ENCODE measurements at places on chromosomes 7 and 10.

DNA sequence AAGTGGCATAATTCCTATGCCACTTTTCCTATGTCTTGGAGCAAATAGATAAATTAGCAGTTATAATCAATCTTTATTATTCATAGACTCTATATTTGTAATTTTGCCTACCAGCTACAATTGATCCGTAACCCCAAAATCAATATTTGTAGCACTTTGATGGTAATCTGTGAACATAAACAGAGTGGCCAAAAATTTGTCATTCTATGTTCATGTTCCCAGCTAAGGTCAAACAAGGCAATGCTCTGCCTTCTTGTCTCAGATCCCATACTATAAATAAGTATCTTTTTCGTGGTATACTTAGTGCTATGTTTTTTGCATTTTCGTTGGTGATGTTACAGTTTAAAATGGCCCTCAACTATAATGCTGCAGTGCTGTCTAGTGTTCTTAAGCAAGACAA, 228.5 kb downstream of the FZD1 start:
- DNase-seq: no peak

- peak; percentile 3 for DNase-seq
Observed at GRCh38 chr7:153422291-153423209, 629.6 kb upstream of the DPP6 start.

DNA sequence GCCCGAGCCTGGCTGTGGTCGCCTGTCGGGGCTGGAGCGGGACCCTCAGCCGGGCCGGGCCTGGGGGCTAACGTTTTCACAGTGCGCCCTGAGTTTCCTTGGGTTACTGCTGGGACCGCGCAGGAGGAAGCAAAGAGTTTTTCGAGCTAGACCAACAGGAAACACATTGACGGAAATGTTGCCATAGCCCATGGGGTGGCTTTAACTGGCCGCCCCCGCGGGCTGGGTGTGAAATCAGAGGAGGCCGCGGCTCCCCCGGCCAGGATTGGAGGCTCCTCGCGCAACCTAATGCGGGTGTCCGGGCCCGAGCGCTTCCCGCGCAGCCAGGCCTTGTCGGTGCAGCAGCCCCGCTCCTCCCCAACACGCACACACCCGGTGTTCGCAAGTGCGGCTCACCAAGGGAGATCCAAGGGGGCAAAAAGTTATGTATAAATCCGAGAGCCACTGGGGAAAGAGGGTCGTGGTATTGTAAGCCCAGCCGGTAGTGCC, 1.9 kb downstream of the HHEX start:
- DNase-seq: peak; percentile 79

DNA sequence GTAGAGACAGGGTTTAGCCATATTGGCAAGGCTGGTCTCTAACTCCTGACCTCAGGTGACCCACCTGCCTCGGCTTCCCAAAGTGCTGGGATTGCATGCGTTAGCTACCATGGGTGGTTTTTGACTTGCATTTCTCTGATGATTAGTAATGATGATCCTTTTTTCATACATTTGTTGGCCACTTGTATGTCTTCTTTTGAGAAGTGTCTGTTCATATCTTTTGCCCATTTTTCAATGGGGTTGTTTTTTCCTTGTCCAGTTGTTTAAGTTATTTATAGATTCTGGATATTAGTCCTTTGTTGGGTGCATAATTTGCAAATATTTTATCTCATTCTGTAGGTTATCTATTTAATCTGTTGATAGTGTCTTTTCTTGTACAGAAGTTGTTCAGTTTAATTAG, 4.3 kb upstream of the OR13A1 start:
- DNase-seq: no peak

GRCh38 chr10:74589226-74589673, 237.2 kb upstream of the KAT6B start:
- peak; percentile 95 for DNase-seq

GRCh38 chr7:107746006-107746405, 2.1 kb downstream of the CBLL1 start:
- DNase-seq: no peak

GRCh38 chr7:36312064-36312914, 77.4 kb upstream of the ANLN start:
- DNase-seq: peak; percentile 13

DNA sequence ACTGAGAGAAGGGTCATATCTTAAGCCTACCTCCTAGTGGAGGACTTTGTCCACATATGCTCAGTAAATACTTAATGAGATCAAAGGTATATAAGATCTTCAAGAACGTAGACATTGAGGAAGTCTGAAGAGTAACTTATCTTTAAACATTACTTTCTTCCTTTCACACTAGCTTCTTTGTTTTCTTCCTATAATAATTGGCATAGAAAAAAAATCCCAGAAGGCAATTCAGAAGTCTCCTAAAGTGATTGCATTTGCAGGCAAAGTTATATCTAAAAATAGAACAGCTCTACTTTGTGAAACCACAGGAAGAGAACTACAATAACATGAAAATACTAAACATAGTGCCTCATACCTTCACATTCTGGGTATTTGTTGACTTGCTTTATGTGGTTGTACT, 150.4 kb downstream of the PPP1R3A start:
- no peak for DNase-seq

GRCh38 chr10:43215758-43216455, 51.0 kb downstream of the RASGEF1A start:
- no peak for DNase-seq

DNA sequence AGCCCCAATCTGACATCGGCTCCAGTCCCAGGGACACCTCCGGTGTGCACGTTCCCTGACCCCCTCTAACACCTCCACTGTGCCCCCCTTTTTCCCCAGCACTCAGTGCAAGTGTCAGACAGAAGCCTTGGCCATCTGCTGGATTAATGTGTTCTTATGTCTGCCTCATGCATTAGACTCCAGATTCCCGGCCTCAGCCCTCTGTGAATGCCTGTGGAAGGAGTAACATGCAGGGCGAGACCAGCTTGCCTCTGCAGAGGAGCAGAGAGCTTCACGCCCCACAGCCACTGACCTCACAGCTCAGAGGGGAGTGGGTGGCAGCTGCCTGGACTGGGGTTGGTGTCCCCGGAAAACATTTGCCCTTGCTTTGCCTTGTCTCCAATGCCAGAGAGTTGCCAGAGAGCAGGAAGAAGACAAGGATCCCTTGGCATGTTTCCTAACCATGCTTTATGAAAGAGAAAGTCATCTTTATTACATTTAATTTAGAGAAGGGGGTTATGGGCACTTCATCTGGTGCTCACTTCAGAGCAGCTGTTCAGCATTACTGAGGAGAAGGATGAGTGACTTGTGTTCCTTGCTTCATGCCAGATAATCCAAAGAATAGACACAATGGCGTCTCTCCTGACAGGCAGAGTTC, 91.6 kb upstream of the CXCL12 start:
- DNase-seq: no peak

GRCh38 chr10:66167816-66168215, 758.0 kb upstream of the LRRTM3 start:
- no peak for DNase-seq

GRCh38 chr7:107396081-107396480, 73.8 kb upstream of the GPR22 start:
- no peak for DNase-seq

GRCh38 chr7:7959979-7960670, 8.5 kb upstream of the GLCCI1 start:
- DNase-seq: no peak

DNA sequence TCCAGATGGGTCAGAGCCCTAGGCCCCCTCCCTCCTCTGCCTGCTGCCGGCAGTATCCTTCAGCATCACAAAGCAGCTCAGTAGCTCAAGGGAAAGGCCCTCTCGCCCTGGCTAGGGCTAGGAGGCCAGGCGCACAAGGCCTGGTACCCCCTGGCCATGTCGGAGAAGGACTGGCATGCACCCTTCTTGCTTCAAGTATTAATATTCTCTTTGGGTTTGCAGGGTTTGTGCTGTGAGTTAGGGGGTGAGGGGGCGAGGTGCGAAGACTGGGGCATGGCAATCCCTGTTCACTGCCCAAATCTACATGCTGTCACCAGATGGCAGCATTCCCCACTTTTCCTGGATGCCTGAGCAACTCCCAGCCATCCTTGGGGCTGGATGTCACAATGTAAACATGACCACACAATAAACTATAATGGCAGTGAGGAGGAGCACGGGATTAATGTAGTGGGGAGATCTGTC, 105.2 kb downstream of the NEURL1 start:
- DNase-seq: peak; percentile 76

- no peak for DNase-seq
Observed at GRCh38 chr10:84179059-84179710, 5.6 kb downstream of the GPR15LG start.

DNA sequence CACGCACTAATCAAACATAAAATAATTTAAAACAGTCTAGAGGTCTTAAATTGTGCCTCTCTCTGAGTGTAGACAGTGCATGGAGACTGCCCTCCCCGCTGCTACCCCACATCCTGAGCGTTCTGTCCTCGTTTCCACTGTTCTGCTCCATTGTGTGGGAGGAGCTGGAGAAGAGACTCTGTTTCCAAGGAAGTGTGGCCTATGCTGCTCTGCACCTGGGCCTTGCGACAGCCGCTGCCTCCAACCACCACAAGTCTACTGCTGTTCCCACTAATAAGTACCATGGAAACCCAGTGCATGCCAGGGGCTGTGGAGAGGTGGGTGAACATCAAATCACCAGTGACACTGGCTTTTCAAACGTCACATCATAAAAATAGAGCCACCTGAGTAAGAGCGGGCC, 19.6 kb downstream of the NRG3 start:
- DNase-seq: no peak

- DNase-seq: no peak
Observed at GRCh38 chr7:17599733-17600339, 301.4 kb downstream of the AHR start.

DNA sequence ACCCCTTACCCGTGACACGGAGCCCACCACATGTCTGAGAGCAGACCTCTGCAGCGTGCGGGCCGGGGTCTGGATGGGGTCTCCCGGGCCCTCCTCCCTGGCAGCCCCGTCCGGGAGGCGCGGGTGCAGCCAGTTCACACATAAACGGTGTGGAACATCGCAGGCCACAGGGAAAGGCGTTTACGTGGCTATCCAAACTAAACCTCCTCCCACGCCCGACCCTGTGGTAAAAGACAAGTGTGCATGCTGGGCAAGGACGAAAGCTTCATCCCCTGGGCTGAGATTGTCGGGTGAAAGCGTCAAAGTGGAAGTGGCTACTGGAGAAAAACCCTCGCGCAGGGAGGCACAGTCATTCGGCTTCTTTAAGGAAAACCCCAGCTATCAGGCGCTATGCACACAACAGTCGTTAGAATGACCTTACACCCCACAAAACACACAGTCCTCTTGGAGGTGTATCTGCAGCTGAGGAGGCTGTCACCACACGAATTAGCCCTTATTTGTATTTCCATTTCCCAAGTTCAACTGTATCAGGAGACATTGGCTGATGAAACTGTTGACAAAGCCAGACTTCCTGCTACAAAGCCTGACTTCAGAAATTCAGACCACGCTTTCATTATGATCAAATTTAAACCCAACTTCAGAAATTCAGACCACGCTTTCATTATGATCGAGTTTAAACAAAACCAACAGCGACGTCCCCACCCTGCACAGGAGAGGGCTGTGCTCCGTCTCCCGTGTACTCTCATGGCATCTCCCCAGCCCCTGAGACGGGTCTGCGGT, 15.3 kb downstream of the GPER1 start:
- DNase-seq: no peak

DNA sequence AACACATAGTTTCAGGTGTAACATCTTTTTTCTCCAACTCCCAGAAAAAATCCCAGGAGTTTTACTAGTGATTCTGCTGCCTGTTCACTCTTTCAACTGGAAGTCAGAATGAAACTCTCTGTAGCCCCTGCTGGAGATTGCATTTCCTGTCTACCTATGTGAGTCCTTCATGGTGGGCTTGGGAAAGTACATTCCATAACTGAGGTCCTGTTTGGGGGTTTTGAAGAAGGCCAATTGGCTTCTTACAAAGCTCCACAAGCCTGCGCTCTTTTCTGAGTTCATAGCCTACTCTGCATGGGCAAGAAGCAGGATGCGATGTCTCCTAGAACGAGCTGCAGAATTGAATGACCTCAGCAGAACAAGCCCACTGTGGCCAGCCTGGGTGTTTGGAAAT, 86.7 kb downstream of the LYZL2 start:
- no peak for DNase-seq

GRCh38 chr10:77959384-77959783, 32.8 kb upstream of the DLG5 start:
- DNase-seq: no peak

DNA sequence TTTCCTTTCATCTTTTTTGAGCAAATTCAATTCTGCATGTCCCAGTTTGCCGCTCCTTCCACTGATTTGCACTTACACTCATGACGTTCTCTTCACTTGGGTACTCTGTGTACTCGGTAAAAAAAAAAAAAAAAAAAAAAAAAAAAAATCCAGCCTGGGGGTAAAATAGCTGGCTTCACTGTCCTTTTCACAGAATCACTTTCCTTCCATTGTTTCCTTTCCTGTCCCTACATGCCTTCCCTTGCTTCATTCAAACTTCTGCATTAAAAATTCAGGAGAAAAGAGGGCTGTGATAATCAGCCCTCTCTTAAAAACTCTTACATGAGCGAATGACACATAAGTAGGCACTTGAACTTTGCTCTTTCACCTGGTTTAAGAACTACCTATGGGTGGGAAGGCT, 8.7 kb downstream of the ANKRD1 start:
- no peak for DNase-seq

DNA sequence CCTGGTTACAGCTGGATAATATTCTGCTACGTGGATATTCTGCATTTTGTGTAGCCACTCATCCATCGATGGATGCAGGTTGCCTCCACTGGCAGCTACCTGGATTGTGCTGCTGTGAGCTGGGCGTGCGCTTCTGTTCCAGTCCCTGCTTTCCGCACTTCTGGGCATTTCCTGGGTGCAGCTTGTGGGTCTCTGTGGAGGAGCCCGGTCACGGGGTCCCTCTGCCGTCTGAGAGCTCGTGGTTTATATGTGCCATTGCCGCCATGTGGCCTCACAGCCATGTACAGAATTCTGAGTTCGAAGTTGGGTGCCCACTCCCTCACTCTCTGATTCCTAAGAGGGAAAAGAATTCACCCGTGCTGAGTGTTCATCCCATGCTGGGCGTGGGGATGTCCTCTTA, 38.3 kb downstream of the JAKMIP3 start:
- DNase-seq: no peak

DNA sequence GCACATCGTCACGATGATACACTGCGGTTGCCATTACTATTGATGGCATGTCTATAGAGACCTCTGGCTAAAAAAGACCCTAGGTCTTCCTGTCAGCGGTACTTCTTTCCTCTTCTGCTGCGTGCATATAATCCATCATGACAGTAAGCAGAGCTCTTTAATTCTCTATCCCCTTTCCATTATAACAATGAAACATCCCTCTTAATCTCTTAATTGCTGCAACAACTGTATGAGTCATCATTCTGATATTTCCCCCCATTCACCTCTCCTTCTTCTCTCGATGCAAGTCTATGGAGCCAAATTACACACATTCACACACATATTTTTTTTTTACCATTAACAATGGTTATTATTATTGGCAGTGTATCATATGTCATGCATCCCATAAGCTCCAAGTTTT, 45.2 kb upstream of the AKR1E2 start:
- DNase-seq: no peak

GRCh38 chr7:16524332-16524731, 2.3 kb upstream of the LRRC72 start:
- no peak for DNase-seq

All from hematopoietic multipotent progenitor cell treated with erythropoietin and hydrocortisone succinate and interleukin-3 and kit ligand, for 6 days (in vitro differentiated cells).